Activated naive CD4-positive, alpha-beta T cell (primary cell): ENCODE measurements at places on chromosomes 7 and 10.

DNA sequence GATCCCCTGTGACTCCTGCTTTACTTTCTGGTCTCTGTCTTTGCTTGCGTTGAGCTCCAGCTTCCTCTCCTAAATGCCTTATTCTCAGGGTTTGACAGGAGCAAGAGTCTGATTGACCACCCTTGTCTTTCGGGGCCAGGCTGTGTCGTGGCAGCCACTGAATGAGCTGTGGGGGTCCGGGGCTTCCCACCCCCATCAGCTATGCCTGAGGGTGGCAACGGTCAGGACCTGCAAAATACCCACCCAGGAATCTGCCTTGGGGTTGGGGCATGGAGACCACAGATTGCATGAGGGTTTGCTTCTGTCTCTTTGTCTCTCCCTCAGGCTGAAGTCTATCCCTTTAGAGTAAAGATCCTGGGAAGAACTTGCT is 20.6 kb downstream of the SMKR1 start:
- DNase-seq = no peak

- no peak for DNase-seq
Observed at GRCh38 chr7:32957326-32958045, at the start of gene FKBP9. FKBP9 (plus strand) TSS chr7:32957440; CDS start chr7:32957574, 134 bp downstream.

GRCh38 chr10:82282782-82283456 is 407.9 kb downstream of the NRG3 start:
- no peak for DNase-seq

- no peak for DNase-seq
Observed at GRCh38 chr10:46330894-46331293, 44.1 kb downstream of the ANTXRL start.
